COLO829 (cell line): ENCODE measurements at places on chromosomes 1 and 21.

GRCh38 chr1:27380766-27381733, 2.1 kb downstream of the CD164L2 start:
- DNase-seq = no peak

DNA sequence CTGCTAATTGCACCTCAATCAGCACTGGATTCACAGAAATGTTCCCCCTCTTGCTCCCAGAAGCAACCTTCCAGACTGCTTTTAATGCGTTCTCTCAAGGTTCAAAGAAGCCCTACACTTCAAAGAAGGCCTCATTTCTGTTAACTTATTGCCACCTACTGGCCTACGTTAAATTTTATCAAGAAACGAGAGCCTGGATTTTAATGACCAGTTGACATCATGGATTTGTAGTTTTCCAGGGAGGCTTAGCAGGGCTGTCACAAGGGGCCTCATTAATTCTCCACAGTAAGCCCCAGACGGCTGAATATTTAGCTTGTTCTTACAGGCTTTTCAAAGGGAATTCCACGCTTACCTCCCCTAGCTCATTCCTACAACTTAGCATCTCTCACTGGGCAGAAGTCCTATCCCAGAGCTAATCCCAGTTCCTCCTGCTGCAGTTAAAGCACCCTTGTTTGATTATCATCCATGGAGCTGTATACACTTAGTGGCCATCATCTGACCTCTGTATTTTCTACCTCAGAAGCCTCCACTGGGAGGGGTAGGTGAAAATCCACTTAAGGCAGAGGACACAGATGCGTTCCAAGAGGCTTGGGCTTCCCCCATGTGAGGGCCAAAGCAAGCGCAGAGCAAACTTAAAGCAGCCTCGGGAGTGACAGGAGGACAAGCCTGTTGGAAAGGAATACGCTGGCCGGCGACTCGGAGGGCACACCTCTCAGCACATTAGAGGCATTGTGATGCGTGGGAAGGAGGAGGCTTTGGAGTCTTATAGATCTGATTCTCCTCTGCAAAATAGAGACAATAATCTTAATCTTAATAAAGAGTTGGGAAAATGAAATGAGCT, 32.2 kb upstream of the CYP4X1 start:
- peak; percentile 23 for DNase-seq

DNA sequence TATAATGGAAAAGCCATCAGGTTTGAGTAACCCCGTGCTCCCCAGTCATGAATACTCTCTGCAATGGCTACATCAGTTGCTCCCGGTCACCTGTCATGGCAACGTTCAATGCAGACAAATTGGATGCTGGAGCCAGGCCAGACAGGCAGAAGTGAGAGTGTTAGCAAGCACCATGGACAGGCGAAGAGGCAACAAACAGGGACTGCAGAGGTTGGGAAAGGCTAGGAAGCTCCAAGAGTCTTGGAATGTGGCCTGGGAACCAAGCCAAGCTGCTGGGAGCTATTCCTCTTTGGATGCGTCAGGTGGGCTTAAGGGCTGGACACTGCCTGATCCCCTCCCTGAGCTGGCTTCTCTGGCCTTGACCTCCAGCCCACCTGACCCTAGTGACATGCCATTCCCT, 102.9 kb downstream of the ACTL8 start:
- no peak for DNase-seq

DNA sequence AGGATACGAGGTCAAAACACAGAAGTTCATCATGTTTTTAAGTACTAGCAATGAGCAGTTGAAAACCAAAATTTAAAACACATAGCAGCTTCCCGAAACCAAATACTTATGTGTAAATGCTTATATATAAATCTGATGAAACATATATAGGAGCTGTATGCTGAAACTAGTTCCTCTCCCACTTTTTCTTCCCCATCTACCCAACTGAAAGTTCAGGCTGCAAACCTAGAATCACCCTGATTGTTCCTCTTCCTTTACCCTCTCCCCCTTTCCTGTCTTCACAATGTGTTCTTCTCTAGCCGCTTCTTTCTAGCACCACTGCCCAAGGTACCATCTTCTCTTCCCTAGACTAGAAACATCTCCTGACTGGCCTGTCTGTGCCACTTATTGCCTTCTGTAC, 90.6 kb downstream of the ST3GAL3 start:
- DNase-seq = no peak

DNA sequence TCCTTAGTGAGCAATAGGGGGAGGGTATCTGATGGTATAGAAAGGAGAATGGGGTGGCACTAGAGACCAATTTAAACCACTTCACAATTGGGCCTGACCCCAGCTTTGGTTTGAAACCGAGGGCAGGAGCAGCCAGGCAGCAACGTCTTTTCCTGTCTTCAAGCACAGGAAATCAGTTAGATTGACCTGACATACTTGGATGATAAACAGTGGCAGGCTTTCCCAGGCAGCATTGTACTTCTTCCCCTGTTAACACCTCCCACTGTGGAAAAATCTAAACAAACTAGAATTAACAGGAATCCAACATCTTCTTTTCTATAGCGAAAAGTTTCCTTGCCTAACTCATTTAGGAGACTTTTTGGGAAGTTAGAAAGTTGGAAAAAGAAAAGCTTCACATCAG, 40.6 kb downstream of the SELL start:
- no peak for DNase-seq

- no peak for DNase-seq
These were observed 40.0 kb upstream of the ZNF648 start for GRCh38 chr1:182101415-182102042.

- DNase-seq = peak; percentile 50
These were observed 65.5 kb upstream of the CR1L start for GRCh38 chr1:207579436-207579799.

- DNase-seq = peak; percentile 62
These were observed 70.5 kb upstream of the SCYL3 start for GRCh38 chr1:169964206-169964605.

DNA sequence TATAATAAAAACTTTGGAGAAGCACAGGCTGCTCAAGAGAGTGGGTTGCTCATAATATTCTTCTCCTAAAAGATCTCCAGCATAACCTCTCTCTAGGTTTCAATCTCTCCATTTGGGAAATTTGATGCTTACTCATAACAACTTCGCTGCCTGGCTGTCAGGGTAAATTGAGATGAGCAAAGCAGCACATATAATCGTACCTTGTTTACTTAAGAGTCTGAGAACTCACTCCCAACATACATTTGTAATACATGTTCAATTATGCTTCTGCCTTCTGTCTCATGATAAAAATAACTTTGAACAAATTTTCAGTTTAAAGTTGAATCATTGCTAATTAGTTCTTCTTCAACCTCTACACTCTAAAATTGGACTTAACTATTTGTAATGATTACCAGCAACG, 68.9 kb downstream of the DUSP10 start:
- no peak for DNase-seq

DNA sequence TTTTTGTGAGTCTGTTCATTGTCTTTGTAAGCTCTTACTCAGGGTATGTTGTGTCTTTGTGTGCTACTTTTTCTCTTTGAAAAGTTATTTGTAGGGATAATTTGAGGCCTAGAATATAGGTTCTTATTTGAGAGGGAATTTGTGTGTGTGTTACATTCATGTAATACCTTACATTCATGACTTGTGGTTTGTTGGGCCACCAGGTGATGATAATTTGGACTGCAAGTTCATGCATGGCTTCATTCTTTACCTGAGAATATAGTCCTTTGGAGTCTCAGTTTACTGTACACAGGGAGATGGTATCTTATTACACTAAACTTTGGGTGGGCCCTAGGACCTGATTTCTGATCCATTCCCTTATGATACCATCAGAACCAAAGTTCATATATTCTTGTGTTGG, 51.8 kb upstream of the FASLG start:
- no peak for DNase-seq

DNA sequence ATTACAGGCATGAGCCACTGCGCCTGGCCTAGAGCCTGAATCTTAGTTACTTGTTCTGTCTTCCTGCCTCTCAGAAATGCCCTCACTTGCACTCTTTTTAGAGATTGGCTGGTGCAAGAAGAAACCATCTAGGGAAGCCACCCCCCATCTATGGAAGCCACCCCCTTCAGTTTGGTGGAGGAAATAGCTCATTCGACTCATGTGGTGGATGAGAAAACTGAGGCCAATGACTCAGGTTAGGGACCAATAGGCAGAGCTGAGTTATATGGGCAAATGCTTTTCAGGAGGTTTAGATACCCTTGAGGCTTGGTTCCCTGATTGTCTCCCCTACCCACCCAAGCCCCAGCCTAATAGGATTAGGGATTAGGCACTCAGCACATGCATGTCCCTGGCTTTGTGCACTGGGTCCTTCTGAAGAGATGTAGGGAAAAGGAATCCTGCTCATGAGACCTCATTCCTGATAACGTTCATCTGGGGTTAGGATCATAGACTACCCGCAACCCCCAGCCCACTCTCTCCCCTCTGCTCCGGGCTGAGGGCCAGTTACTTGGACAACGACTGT, 77.1 kb downstream of the PAX7 start:
- DNase-seq = no peak

- no peak for DNase-seq
These were observed 4.0 kb downstream of the KDM1A start for GRCh38 chr1:23023174-23023845.

DNA sequence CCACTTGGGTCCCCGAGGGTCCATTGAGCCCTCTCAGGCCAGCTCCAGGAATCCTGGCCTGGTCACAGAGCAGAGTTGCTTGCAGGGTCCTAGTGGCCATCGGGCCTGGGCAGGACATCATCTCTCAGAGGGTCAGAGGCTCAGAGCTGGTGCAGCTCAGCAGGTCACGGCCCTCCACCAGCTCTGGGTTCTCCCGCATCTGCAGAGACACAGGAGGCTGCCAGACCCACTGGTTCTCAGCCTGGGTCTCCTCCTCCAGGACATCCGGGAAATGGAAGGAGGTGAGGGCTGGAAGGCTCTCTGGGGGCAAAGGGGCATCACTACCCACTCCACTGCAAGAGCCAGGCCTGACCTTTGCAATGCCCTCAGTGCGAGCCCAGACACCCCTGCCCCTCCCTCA, 6.5 kb downstream of the TMEM54 start:
- no peak for DNase-seq

GRCh38 chr1:11671544-11672286, 7.7 kb downstream of the FBXO6 start:
- DNase-seq = no peak

GRCh38 chr1:1157033-1157365, 16.7 kb upstream of the TTLL10 start:
- DNase-seq = no peak

DNA sequence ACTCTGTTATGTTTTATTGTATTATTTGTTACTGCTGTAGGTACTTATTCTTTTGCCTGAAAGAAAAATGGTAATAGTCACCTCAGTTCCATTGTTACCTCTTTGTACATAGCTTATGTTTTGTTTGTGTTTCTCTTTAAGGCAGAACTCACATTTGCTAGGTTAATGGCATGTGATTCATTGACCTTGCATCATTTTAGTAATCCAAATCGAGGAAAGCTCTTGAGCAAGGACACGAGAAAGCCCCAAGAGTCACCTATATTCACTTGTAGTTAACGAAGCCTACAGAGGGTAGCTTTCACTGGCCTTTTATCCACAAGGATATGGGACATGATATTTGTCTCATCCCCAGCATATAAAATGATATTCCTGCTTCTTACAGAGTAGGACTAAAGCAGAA, 1765.2 kb downstream of the NCAM2 start:
- no peak for DNase-seq

GRCh38 chr21:44757731-44758130, 43.9 kb downstream of the UBE2G2 start:
- no peak for DNase-seq

- DNase-seq = no peak
These were observed 117.0 kb upstream of the VAV3 start for GRCh38 chr1:108082001-108082400.

GRCh38 chr1:48069662-48070395, 72.6 kb upstream of the TRABD2B start:
- peak; percentile 58 for DNase-seq
